ENCODE measurements at places on chromosomes 7 and 10.

DNA sequence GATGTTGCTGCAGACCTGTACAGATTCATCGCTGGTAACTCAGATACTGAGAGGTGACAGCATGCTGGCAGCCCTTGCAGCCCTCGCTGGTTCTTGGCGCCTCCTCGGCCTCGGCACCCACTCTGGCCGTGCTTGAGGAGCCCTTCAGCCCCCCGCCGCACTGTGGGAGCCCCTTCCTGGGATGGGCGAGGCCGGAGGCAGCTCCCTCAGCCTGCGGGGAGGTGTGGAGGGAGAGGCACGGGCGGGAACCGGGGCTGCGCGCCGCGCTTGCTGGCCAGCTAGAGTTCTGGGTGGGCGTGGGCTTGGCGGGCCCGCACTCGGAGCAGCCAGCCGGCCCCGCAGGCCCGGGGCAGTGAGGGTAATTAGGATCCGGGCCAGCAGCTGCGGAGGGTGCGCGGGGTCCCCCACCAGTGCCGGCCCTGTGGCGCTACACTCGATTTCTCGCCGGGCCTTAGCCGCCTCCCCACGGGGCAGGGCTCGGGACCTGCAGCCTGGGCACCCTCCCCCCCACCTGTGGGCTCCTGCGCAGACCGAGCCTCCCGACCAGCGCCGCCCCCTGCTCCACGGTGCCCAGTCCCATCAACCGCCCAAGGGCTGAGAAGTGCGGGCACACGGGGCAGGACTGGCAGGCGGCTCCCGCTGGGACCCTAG is 12.2 kb upstream of the GTPBP10 start:
- no peak for DNase-seq

GRCh38 chr7:26950889-26951288 is 86.5 kb upstream of the SKAP2 start:
- no peak for DNase-seq

- no peak for DNase-seq
Measured at GRCh38 chr7:19972876-19973275, 199.5 kb upstream of the TMEM196 start.

GRCh38 chr10:51340845-51341610 is 266.7 kb downstream of the PRKG1 start:
- DNase-seq = peak; percentile 7

GRCh38 chr7:131774419-131775220 is 218.2 kb upstream of the PODXL start:
- DNase-seq = no peak

DNA sequence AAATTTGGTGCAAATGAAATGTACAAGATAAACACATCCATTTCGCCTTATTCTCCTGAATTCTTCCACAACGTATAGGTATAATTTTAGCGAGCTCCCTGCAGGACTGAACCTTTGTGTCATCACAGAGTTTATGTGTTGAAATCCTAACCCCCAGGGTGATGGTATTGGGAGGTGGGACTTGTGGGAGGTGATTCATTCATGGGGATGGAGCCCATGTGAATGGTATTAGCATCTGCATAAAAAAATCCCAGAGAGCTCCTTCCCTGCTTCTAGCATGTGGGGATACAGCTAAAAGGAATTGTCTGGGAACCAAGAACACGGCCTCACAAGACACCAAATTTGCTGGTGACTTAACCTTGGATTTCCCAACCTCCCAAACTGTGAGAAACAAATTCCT is 741.4 kb upstream of the VSTM2A start:
- no peak for DNase-seq

DNA sequence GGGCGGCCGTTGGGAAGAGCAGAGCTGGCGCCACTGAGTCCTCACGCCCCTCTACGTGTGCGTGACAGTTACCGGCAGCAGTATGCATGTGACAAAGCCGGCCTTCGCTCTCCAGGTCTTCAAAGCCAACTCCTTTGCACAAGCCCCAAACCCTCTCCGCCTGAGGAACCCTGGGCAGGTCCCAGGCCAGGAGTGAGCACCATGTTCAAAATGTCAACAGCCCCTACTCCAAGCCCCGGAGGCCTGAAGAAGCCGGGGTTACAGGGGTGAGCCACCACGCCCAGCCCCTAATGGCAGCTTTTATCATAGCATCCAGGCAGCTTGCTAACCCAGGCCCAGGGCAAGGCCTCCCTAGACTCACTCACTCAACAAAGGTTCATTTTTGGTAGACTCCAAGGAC is 70.8 kb downstream of the OAT start:
- DNase-seq = no peak

GRCh38 chr10:103795634-103796270 is 59.6 kb downstream of the SH3PXD2A start:
- DNase-seq = no peak

DNA sequence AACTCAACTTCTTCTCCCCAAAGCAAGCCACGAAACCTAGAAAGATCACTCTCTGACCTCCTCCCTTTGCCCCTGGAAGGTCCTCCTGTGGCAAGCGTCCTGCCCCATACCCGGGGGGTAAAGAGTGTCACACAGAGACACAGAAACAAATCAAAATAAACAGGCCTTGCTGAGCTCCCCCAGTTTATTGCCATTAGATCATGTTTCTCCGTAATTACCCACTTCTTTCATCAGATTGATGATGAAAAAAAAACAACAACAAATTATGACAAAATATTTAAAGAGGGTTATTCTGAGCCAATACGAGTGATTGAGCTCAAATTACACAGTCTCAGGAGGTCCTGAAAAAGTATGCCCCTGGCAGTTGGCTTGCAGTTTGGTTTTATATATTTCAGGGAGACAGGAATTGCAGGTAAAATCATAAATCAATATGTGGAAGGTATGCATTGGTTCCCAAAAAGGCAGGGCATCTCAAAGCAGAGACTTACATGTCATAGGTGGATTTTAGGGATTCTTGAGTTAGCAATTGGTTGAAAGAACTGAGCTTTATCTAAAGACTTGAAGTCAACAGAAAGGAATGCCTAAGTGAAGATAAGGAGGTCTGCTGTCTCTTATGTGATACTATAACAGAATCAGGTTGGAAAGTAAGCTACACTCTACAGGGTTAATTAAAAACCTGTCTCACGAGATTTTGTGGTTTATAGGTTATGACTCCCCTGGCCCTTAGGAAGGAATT is 86.2 kb downstream of the APBB1IP start:
- DNase-seq = no peak

- no peak for DNase-seq
Measured at GRCh38 chr7:156474241-156474743, 166.3 kb upstream of the RNF32 start.

- DNase-seq = no peak
Measured at GRCh38 chr7:34902182-34902581, 135.1 kb downstream of the DPY19L1 start.

DNA sequence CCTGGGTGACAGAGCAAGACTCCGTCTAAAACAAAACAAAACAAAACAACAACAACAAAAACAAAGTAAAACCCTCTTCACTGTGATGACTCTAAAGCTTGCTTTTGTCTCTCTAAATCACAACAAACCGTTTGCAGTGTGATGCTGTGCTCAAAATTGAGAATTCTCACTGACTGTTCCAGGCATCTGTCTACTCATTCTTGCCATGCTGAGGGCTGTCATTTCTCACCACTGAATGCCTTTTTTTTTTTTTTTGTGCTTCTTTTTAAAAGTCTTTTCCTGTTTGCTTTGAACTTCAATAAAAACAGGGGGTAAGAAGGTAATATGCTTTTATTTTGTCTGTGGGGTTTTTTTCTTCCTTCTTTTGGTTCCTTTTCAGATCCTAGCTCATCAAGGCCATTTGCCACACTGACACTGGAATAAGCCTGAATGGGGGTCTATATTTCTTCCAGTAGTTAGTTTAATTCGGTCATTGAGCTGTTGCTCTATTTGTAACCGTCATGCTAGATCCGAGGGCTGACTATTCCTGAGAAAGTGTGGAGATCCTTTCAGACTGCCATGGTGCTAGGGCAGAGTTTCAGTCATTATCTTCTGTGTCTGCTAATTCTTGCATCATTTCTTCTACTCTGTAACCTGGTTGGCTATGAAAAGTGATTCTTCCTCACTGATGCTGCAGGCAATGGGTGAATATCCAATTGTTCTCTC is 10.6 kb downstream of the FAS start:
- DNase-seq = peak; percentile 63

GRCh38 chr7:3494947-3495346 is 193.9 kb downstream of the SDK1 start:
- DNase-seq = no peak

- DNase-seq = no peak
Measured at GRCh38 chr7:2266911-2267310, 24.9 kb downstream of the NUDT1 start.

GRCh38 chr7:4144811-4145510 is 537.1 kb upstream of the FOXK1 start:
- DNase-seq = no peak

DNA sequence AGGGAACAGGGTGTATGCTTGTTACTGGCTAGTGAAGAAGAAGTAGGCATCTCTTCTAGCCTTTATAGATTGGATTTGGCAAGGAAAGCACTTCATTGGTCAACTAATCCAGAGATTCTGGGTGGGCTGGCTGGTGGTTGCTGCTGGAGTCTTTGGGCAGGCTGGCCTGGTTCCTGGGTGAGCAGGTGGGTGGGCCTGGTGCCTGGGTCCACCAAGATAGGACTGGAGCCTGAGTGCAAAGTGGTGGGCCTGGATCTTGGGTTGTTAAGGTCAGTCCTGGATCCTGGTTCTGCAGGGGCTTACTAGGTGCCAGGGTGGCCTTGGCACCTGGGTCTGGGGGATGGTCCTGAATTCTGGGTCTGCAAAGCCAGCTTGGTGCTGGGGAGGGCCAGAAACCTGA is 482.4 kb upstream of the GHITM start:
- no peak for DNase-seq

- DNase-seq = no peak
Measured at GRCh38 chr7:67950321-67951083, 953.9 kb downstream of the TYW1 start.

DNA sequence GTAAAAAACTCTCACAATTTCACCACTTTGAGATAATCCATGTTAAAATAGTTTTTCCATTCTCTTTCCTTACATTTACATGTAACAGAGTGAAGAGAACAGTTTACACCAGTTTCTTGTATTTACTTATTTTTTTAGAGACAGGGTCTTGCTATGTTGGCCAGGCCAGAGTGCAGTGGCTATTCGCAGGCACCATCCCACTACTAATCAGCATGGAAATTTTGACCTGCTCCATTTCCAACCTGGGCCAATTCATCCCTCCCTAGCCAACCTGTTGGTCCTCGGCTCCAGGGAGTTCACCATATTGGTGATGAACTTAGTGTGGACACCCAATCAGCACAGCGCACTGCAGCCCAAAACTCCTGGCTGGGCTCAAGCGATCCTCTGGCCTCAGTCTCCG is 74.1 kb downstream of the LYZL2 start:
- DNase-seq = no peak

DNA sequence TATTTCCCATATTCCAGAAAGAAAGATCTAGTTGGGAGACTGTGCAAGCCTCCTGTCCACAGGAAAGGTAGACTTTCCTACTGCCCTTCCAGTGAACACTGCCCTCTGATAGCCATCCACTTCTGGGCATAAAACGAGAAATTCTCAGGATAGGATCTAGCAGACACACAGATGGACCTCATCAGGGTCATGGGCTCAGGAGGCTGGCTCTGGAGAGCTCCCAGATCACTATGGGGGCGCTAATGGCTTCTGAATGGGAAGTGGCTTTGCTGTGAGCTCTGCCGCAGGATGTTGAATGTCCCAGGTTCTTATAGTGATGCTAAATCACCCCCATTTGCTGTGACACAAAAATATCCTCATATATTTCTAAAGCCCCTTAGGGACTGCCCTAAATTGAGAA is 77.1 kb downstream of the SVIL start:
- DNase-seq = no peak

GRCh38 chr10:11246752-11247467 is 229.2 kb downstream of the CELF2 start:
- no peak for DNase-seq

DNA sequence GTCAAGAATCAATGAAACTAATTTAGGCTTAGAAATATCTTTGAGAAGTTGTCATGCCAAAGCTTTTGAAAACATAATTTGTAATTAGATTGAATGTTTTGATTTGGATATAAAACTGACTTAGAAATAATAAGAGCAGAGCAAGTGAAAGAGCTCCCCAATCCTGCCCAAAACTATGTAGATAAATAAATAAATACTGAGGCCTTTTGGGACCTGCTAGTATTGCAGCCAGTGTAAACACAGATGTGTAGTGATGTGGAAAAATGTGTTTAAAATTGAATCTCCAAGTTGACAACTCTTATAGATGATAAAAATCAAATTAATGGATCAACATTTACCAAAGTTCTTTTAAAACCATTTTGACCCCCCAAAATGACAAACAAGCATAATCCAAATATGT is 896.1 kb downstream of the CNTNAP2 start:
- DNase-seq = no peak

DNA sequence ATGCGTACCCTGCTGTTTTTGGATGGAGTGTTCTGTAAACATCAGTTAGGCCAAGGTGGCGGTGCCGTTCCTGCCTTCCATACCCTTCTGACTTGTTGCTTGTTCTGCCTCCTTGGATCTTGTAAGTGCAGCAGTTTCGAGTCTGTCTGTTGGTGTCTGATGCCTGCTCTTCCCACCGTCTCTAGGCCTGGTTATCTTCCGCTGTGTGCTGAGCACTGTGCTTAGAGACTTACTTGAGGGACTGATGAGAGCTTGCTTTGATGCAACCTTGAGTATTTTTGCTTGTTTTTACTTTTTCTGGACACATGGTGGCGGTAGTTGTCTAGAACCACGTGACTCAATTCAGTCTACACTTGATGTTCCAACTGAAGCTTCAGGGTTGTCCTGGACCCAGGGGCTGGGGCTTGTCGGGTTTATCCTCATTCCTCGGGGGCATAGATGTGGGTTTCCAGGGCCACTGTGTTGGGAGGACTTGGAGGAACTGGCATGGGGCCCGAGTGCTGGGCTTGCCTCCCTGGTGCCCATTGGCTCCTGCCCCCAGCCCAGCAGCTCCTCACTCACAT is 14.4 kb upstream of the SPRN start:
- DNase-seq = peak; percentile 53

DNA sequence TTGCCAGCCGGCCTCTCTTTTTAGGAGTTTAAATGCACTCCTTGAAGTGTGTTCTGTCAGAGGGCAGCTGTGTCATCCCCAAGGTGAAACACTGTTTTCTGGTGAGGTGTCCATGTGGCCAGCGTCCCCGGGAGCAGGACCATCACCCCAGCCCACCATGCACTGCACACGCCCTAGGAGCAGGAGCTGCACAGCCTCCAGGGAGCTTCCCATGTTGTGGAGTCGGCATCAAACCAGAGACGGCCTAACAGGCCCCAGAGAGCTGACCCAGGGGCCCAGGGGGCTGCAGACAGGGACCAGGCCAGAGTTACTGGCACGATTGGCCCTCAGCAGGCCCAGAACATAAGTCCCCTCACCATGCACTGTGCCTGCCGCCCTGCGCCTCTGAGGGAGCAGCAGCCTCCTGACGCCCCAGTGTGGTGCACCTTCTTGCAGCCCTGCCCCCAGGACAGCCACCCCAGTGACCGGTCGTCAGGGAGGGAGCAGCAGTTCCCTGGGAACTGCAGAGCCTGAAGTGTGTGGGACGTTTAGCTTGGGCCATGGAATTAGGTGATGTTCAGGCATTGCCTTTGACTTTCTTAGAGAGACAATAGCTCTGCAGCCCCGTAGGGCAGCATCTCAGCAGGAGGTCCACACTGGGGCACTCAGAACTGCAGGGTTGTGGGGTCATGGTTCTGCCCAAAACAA is 97.9 kb downstream of the NKX6-2 start:
- no peak for DNase-seq
